ENCODE measurements at places on chromosomes 5 and 9.
A peak's percentile ranks its signal among the peaks of the same experiment; 100 is the strongest.

GRCh38 chr9:101705135-101705661 lies 33.2 kb downstream of the GRIN3A start:
- DNase-seq: peak; percentile 30

DNA sequence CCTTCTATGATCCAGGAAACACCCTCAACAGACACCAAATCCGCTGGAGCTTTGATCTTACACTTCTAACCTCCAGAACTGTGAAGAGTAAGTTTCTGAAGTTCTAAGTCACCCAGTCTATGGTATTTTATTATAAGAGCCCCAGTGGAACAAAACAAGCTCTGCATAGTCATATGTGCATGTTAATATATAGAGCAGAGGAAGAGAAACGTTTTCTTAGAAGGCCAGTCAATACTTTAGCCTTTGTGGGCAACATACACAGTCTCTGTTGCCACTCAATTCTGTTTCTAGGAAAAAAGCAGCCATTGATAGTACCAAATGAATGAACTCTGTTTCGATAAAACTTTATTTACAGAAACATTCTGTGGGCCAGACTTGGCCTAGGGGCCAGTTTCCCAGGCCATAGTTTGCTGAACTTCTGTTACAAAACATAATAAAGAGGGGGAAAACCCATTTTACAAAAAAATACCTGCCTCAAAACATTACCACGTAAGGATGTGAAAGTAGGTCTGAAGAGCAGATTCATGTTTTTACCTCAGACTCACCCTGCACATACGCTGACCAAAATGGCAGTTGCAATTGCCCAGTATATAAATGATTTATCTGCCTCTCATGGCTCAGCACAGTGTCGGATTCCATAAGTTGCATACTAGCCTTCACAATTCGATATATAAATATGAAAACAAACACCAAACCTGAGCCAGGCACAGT lies 350.5 kb downstream of the SLIT3 start:
- no peak for DNase-seq

DNA sequence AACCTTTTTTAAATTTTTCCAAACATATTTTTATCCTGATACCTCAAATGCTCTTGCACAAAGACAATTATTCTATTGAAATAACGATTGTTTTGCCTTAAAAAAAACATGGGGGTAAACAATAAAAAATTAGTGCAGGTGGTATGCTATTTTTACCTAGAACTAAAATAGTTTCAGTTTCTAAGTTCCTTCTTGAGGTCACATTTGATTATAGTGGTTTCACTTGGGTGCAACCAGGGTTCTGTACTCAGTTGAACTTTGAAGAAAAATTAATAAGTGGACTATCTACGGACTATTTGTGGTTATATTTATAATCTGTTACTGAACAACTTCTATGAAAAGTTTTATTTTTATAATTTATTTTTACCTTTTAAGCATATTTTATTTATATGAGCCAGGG lies 387.1 kb upstream of the IZUMO3 start:
- no peak for DNase-seq

- DNase-seq: no peak
These were observed 37.6 kb downstream of the ROPN1L start for GRCh38 chr5:10479154-10479721.

GRCh38 chr5:164487939-164488338 lies 982.5 kb downstream of the MAT2B start:
- DNase-seq: no peak

DNA sequence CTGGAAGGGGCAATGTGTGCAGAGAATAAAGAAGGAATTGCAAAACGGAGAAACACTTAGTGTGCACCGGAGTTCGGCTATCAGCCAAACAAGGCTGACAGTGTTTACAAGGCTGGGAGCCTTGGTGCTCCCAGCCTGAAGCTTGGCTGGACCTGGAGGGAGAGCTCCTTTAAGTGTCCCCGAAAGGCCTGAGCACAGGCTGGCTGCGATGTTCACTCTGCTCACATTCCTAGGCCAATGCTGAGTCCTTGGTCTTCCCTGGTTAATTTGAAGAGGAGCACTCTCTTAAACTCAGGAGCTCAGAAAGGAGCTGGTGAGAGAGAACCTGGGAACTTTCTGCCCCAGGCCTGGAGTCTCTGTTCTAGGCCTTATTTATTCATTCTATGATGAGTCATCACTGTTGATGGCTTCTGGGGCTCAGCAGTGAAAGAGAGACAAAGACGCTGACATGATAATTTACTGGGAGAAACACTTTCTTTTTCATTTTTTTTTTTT lies 88.6 kb upstream of the MYO10 start:
- DNase-seq: no peak

- DNase-seq: no peak
These were observed 101.8 kb downstream of the BOD1 start for GRCh38 chr5:173514661-173515060.

DNA sequence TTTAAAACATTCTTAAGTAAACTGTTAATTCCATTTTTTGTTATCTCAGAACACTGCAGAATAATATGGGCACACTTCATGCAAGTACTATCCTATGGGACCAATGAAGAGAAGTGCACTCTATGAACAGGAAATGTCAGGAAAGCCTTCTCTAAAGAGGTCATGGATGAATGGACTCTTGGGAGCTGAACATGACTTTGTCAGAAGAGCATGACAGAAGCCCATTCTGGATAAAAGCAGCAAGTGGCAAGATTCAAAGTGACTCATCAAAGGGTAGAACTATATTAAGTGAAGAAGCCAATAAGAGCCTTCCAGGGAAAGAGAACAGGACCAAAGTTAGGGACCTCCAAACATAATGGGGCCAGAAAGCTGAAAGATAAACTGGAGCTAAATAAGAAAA lies 94.0 kb downstream of the RAPGEF6 start:
- no peak for DNase-seq

- no peak for DNase-seq
These were observed 71.0 kb downstream of the SMARCA2 start for GRCh38 chr9:2086116-2086515.

GRCh38 chr9:120928483-120929228 lies 2.1 kb upstream of the TRAF1 start:
- DNase-seq: peak; percentile 82

- DNase-seq: no peak
These were observed 536 bp downstream of the SLC27A4 start for GRCh38 chr9:128340691-128341434.
